ENCODE measurements at places on chromosomes 7 and 10.
A peak's percentile ranks its signal among the peaks of the same experiment; 100 is the strongest.

GRCh38 chr10:60618861-60619260, 159.4 kb upstream of the CDK1 start:
- DNase-seq, result no peak

DNA sequence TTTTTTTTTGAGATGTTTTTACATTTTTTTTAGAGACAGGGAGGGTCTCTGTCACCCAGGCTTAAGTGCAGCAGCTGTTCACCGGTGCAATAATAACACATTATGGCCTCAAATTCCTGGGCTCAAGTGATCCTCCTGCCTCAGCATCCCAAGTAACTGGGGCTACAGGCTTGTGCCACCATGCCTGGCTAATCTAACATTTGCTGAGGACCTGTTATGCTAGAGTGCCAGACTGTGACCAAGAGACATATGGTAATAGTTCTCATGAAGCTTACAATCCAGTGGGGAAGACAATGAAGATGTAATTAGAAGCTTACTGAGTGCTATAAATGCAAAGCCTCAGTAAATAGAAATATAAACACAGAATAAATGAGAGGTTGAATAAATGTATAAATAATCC, 17.6 kb upstream of the ORC5 start:
- no peak for DNase-seq

DNA sequence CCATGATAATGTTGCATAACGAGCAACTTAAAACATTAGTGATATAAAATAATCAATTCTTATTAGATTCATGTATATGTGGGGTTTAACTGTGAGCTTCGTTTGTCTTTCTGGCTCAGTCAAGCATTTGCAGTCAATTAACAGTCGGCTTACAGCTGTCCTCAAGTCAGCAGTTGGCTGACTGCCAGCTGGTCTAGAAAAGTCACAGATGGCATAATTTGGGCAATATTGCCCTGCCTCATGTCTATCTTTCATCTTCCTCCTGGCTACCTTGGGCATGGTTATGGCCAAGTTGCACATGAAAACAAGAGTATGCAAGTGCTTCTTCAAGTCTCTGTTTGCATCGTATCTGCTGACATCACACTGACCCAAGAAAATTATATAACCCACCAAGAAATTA, 186.1 kb upstream of the ZWINT start:
- peak; percentile 50 for DNase-seq

GRCh38 chr10:71817831-71818655, 33.0 kb downstream of the PSAP start:
- DNase-seq, result no peak

DNA sequence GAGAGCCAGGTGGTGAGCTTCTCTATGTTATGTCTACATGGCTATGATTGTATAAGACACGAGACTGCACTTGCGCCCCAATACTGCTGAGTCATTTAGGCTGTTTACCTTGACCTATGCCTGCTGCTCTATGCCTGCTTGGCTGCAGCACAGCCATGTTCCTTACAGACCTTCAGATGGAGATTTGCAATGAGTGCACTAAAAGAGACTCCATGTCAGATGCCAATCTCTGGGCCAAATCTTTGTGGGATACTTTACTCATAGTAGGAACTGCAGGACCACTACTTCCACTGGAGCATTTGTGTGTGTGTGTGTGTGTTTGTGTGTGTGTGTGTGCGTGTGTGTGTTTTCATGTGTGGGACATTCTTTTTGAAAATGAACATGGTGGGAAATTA, 50.0 kb upstream of the KMT2E start:
- peak; percentile 1 for DNase-seq

GRCh38 chr7:7304705-7305450, 122.5 kb downstream of the C1GALT1 start:
- peak; percentile 38 for DNase-seq

GRCh38 chr7:39617005-39617404, 6.4 kb upstream of the RALA start:
- no peak for DNase-seq

DNA sequence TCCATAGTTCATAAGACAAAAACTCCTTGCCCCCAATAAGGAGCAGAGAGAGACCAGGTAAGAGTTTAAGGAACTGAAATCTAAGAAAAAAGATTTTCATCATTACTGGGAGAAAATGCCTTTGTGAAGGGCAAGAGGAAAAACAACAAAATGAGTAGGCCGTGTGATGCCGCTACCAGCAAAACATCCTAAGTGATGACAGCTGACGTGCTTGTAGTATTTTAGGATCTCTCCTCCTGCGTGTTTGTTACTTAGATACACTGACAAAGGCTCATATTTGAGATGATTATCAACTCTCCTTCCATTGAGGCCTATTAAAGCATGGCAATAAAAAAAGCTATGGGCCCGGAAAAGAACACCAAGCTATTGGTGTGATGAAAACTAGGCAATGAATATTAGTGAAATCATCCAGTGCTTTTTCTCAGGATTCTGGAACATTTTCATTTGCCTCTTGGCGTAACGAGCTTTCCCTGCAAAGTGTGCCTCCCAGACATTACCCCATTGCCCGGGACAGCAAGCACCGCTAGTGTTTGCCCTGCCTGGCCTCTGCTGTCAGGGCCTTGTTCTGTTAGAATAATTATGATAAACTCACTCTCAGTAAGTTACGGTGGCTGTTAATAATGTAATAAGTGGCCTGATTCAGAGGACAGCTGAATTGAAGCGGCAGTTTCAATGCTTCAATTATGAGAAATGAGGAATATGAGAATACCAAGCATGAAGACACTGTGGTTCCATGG, 36.8 kb upstream of the ITPRID1 start:
- no peak for DNase-seq

DNA sequence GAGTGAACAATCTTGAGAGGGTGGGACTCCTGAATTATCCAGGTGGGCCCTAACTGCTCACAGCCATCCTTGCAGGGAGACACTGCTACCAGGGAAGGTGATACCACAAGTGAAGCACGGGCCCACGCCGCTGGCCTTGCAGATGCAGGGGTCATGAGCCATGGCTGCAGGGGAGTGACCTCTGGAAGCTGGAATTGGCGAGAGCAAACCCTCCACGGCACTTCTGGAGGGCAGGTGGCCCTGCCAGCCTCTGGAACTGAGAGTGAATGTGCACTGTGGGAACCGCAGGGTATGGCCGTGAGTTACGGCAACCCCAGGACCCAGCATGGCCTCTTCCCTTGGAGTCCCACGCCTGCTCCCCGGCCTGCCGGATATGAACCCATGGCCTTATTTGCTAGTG, 37.5 kb downstream of the STK32C start:
- DNase-seq, result no peak

GRCh38 chr7:44275146-44275545, 50.2 kb downstream of the CAMK2B start:
- DNase-seq, result no peak

GRCh38 chr10:88995156-88995876, 4.7 kb downstream of the FAS start:
- no peak for DNase-seq

DNA sequence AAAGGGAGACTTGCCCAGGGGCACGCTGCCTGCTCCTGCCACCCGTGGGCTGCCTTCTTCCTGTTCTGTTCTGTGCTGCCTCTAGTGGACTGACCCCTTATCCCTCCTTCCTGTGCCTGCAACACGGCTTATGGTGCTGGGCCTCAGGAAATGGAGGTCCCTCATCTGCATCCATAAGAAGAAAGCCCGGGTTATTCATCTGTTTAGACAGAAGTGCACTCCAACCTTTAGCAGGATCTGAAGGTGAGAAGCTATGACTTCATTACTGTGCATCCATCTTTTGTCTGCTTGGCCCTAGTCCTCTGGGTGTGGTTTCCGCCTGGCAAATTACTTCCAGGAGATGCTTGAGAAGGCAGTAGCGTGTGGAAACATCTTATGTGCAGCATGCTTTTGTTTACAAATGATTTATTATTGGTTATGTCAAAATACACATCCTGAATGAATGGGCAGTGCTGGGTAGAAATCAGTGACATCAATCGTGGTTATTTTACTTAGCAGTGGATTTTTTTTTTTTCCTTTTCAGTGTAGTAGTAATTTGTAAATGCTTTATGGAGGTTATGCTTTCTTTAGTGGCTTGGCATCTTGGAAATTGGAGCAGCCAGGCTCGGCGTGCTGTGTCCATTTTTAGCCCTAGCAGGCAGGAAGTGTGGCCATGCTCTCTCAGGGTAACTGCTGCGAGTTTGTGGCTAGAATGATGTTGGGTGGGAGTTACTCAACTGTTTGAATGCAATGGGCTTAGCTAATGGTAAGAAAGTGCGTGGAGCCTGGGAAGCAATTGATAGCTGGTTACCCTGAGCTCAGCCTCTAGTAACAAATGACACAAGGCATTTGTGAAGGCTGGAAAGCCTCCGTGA, 12.7 kb downstream of the PTPRE start:
- DNase-seq, result no peak

- DNase-seq, result peak; percentile 72
Observed at GRCh38 chr10:60572511-60573194, 183.0 kb upstream of the ANK3 start.

DNA sequence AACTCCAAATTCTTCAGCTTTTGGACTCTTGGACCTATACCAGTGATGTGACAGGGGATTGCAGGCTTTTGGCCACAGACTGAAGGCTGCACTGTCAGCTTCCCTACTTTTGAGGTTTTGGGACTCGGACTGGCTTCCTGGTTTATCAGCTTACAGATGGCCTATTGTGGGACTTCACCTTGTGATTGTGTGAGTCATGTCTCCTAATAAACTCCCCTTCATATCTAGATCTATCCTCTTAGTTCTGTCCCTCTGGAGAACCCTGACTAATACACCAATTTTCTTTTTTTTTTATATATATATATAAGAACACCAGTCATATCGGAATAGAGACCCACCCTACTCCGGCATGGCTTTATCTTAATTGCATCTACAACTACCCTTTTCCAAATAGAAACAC, 166.8 kb downstream of the ETV1 start:
- DNase-seq, result no peak

DNA sequence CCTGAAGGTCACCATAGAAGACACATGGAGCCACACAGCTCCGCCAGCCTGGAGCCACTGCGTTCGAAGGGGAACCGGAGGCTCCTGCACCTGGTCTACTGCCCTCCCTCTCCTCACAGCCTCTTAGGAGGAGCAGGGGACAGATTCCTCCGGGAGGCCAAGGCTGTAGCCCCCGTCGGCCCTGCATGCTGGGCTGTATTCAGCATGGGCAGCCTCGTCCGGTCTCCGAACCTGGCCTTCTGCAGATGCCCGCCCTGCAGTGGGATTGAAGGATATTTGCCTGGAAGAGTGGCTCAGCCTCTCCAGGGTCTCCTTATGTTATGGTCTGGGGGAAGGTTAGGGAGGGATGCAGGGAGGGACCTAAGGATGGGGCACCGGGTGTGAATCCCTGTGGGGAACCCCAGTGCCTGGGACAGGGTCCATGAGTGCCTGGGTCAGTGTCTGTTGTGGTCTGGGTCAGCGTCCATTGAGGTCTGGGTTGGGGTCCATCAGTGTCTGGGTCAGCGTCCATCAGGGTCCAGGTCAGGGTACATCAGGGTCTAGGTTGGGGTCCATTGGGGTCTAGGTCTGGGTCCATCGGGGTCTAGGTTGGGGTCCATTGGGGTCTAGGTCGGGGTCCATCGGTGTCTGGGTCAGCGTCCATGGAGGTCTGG, 13.0 kb upstream of the SCART1 start:
- DNase-seq, result no peak

- DNase-seq, result no peak
Observed at GRCh38 chr7:135193615-135194081, 17.7 kb downstream of the WDR91 start.

GRCh38 chr10:79129361-79129997, 60.7 kb downstream of the ZMIZ1 start:
- no peak for DNase-seq

DNA sequence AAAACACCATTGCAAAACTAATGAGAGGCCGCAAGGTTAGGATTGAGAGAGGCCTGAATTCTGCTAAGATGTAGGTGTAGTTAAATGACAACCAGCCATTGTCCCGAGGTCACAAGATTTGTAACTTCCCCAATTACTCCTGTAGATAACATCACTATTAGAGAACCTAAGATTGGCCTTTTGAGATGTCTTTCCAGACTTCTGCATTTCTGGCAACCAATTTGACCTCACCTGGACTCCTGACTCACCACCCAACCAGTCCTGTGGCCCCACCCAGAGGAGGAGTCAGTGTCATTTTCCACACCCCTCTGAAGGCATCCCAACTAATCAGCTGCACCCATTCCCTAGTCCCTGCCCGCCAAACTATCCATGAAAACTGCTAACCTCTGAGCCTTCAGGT, 115.7 kb downstream of the PRKAG2 start:
- DNase-seq, result no peak

DNA sequence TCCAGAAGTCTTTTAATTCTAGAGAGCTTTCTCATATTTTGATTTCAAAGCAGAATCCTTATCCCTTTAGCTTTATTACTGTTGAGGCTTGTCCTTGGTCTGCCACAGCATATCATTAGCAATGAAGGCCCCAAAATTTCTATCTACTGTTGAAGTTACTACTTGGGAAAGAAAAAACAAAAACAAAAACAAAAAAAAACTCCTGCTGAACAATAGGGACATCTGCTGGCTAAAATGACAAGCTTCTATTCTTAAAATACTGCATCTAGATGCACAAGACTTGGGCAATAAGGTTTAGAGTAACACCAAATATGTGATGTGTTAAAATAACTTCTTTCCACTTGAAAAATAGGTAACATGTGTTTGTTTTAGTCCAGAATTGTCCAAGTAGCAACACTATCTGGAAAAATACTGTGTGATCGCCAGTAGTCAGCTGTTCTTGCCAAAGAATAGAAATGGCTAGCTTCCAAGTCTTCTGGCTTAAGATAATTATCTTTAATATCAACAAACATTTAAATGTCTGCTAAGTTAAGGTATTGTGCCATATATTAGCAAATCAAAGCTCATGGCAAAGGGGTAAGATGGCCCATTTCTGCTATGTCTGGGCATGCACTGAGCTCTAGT, 3.8 kb upstream of the DMTF1 start:
- DNase-seq, result peak; percentile 50

- no peak for DNase-seq
Observed at GRCh38 chr7:99123571-99124033, 20.3 kb downstream of the SMURF1 start.

- DNase-seq, result no peak
Observed at GRCh38 chr10:85580585-85580984, 786.0 kb downstream of the GRID1 start.

- no peak for DNase-seq
Observed at GRCh38 chr10:61757001-61757400, 94.3 kb downstream of the CABCOCO1 start.

- DNase-seq, result no peak
Observed at GRCh38 chr7:146290746-146291145, 174.1 kb downstream of the CNTNAP2 start.

DNA sequence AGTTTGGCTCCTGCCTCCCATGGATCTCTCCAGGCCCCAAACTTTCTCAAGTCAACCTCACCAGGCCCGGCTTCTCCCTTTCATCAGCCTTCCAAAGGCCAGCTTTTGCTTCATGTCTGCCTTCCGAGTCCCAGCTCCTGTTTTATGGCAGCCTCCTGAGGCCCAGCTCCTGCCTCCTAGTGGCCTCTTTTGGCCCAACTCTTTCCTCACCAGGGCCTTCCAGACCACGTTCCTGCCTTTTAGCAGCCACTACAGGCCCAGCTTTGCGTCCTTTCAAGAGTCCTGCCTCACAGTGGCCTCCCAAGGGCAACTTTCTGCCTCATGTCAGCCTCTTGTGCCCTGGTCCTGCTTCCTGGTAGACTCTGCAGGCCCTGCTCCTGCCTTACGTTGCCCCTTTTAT, 15.3 kb upstream of the TMEM248 start:
- no peak for DNase-seq

Measured in COR-L47 (cell line).